Neural crest cell (in vitro differentiated cells): ENCODE measurements at places on chromosomes 3 and 15.

GRCh38 chr3:52439426-52440248 lies 5.3 kb downstream of the SEMA3G start:
- H3K27ac ChIP-seq: no peak overlapping the region
- no peak for DNase-seq
- H3K36me3 ChIP-seq: no peaks in the 10 kb centered on the region
- peaks cover 7% of the 10 kb centered on the region for H3K4me1 ChIP-seq

- no peaks in the 10 kb centered on the region for H3K4me1 ChIP-seq
- H3K36me3 ChIP-seq: no peaks in the 10 kb centered on the region
- H3K27ac ChIP-seq: no peak overlapping the region
- no peak overlapping the region for H3K4me3 ChIP-seq
Measured at GRCh38 chr3:35544976-35545375, 94.3 kb upstream of the ARPP21 start.

GRCh38 chr3:67524046-67524445 lies 130.4 kb downstream of the SUCLG2 start:
- H3K4me3 ChIP-seq: no peak overlapping the region
- no peak for DNase-seq
- no peak overlapping the region for H3K27ac ChIP-seq
- peaks cover 5% of the 10 kb centered on the region for H3K4me1 ChIP-seq
- no peaks in the 10 kb centered on the region for H3K27me3 ChIP-seq
- H3K36me3 ChIP-seq: peaks cover 18% of the 10 kb centered on the region

DNA sequence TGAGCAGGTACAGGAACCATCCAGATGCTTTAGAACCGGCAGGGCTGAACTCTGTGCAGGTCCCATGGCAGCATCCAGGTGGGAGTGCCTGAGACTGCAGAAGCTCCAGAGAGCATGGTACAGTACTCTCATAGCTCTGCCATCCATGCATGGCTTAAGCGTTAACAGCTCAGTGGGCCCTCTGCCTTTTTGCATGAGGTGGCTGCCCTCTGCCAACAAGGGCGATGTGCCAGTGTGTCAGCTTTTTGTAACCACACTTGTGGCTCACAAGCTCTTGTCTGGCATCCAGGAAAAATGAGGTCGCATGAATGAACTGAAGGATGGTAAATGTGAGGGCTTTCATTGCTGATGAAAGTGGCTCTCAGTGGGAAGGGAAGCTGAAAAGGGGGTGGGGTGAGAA lies 950.1 kb downstream of the DIPK2A start:
- peaks cover 10% of the 10 kb centered on the region for H3K4me1 ChIP-seq
- no peak overlapping the region for H3K4me3 ChIP-seq
- no peaks in the 10 kb centered on the region for H3K36me3 ChIP-seq
- H3K27ac ChIP-seq: no peak overlapping the region
- no peaks in the 10 kb centered on the region for H3K27me3 ChIP-seq
- no peak for DNase-seq

DNA sequence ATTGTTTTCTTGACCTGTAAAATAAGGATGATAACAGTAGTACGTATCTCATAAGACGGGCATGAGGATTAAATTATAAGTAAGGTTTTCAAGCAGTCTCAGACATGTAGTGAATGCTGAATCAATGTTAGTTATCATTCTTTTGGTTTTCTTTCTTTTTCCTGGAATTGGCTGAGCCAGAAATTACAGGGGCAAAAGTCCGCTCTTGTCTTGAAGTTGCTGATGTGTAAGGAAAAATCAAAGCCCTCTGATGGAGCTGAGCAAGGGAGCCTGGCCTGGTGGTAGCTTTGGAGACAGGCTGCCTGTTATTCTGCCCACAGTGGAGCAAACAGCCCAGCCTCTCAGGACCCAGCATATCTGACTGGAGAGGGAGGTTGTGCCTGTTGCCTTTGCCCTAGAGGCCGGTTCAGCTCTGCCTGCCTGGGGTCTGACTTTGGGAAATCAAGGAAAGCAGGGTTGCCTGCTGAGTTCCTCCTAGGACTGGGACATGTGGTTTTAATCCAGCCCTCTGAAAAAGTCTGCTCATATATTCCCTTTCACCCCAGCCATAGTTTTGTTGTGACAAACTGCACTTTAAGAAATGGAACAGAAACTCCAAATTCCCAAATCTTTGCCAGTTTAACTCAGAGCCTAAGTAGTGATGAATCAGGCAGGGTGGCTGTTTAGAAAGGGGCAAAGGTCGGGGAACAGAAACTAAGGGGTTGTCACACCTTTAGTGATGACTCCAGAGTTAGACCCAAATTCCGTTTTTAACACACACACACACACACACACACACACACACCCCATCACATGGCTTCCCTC lies 40.1 kb downstream of the GASK1A start:
- H3K4me3 ChIP-seq: no peak overlapping the region
- no peaks in the 10 kb centered on the region for H3K36me3 ChIP-seq
- no peak for DNase-seq
- H3K27ac ChIP-seq: no peak overlapping the region
- no peaks in the 10 kb centered on the region for H3K27me3 ChIP-seq
